ENCODE measurements at places on chromosomes 5 and 9.

DNA sequence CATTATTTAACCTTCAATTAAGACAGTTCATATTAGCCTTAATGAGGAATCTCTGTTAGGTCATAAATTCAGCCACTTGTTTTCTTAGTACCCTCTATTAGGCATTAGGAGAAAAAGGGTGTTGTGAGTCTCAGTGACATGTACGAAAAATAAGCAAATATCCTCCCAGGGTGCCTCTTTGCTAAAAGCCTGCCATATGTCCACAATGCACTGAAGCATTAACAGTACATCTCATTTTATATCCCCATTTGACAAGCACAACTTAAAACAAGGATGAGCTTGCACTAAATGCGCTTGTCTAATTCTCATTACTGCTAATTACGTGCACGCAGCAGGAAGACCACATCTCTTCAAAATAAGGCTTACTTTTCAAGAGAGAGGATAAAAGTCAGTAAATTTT is 48.4 kb upstream of the SRFBP1 start:
- no peak for DNase-seq

DNA sequence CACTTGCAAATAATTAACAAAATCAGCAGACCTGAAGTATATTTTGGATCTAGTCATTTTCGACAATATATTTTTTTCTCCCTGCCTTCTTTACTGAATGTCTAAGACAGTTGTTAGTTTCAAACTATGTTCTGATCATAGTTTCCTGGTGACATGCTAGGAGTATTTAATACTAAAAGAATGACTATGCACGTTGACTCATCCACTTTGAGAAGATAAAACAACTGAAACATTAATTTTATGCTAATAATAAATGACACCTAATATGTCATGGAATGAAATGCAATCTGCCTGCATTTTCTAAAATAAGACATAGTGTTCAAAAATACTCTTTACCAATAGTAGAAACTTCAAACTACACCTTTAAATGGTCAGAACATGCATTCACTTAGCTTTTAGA is 2123.7 kb upstream of the C9orf72 start:
- no peak for DNase-seq

GRCh38 chr9:127086771-127087170 is 35.7 kb downstream of the ANGPTL2 start:
- no peak for DNase-seq

GRCh38 chr5:17228821-17229291 is 11.4 kb downstream of the BASP1 start:
- no peak for DNase-seq

- no peak for DNase-seq
Observed at GRCh38 chr5:133376986-133377385, 235.4 kb downstream of the FSTL4 start.

DNA sequence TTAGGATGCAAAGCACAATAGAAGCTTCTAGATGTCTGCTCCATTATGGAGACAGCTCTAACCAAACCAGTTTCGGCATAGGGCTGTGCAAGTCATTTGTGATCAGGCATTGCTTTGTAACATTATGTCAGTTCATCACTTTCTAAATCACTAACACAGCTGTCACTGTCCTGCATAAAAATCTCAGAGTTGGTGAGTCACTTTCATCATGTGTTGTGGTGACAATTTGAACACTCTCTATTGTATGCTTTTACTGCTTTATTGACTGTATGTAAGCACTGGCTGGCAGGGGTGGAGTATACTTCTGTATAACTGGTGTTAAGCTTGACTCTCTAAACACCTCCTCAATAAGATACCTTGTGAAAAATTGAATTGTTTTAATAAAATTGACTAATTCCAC is 77.9 kb downstream of the SLCO4C1 start:
- no peak for DNase-seq

All from cortex of kidney (tissue), 1 donor.